ENCODE measurements at places on chromosomes 1 and 21.
A peak's percentile ranks its signal among the peaks of the same experiment; 100 is the strongest.

DNA sequence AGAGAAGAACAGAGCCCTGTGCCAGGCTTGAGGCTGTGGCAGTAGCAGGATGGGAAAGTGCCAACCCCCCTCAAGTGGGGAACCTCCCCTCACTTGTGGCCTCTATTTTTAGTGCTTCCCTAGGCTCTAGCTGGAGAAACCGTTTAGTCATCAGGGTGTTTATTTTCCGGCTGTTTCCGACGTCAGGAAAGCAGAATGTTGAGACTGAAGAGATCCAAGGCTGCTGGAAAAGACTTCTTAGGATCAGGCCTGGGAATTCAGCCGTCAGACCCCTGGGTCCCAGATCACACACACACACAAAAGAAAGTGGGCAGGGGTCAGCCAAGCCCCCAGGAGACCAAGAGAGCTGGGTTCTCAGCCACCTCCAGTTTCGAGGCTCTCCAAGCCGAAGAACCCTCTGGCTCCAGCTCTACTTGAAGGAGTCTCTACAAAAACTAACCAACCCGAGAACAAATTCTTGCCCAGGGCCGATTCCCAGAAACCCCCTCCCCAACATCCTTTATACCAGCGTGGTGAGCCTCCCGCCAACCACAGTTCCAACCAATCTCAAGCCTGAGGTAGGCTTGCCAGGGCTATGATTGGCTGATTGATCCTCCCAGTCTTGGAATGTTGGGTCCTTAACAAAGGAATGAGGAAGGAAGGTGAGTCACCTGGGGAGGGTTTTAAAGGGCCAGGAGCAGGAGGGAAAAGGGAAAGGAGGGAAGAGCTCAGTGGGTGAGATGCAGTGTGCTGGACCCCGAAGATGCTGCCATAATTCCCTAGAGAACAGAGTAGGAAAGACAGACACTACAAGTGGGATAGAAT lies 2.5 kb upstream of the MEF2D start:
- H3K36me3 ChIP-seq, result peaks cover 3% of the 10 kb centered on the region
- no peaks in the 10 kb centered on the region for H3K27me3 ChIP-seq
- H3K4me3 ChIP-seq, result no peak overlapping the region
- no peak for DNase-seq
- H3K27ac ChIP-seq, result peak overlapping the region; percentile 100

DNA sequence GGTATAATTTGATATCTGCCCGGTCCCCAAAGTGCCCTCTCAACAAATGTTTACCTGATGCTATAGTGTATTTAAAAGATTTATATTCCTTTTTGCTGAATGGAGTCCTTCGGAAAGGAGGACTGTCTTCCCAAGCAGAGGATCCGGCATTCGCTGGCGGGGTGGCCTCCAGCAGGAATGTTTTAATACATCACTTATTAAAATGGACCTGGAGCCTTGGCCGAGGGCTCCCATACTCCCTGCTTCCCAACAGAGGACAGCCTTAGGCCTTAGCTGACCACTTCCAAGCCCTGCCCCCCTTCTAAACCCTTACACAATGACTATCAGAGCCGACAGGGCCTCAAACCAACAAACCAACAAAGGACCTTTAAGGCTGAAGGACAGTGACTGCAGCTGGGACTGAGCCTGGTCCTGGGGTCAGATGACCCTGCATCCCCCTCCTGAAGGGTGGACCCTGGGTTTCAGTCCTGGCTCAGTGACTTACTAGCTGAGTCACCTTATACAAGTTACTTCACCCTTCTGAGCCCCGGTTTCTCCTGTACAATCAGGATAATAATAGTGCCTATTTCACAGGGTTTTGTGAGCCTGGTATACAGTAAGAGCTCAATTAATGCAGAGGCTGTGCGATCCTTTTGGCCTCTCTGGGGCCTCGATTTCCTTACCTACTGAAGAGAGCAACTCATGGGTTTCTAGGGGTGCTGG lies 5.6 kb downstream of the CAMK2N1 start:
- no peaks in the 10 kb centered on the region for H3K36me3 ChIP-seq
- no peak overlapping the region for H3K27ac ChIP-seq
- no peak for DNase-seq
- no peak overlapping the region for H3K4me3 ChIP-seq
- H3K4me1 ChIP-seq, result no peaks in the 10 kb centered on the region
- peaks cover 87% of the 10 kb centered on the region for H3K27me3 ChIP-seq

DNA sequence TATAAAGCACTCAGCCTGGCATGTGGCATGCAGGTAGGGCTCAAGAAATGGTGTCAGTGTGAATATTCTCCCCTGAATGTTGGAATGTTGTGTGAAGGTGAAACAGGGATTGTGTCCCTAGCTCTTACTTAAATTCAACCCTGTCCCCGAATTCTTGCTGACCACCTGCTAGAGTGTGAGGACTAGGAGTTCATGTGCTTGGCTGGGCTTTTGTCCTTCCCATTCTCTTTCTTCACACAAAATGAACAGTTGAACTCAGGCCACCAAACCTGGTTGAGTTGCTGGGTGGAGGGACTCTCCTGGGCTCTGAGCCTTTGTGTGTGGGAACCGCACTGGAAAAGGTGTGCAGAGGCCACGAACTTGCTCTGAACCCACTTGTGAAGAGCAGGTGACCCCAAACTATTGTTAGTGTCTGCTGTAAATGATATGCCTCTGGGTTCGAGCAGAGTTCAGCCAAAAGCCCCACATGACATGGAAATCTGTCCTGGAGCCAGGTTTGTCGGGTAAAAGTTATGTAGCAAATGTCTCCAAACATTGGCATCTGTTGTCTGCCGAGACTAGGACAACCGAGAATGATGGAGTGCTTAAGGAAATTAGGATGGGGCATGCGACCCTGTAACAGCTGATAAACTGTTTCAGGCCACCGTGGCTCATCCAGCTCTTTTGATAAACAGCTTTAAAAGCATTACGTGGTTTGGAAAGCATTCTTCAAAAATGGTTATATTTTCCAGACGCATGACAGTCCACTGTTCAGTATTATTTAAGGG lies 144.2 kb downstream of the DHRS3 start:
- no peak overlapping the region for H3K4me3 ChIP-seq
- no peaks in the 10 kb centered on the region for H3K27me3 ChIP-seq
- H3K36me3 ChIP-seq, result no peaks in the 10 kb centered on the region
- no peak for DNase-seq
- peaks cover 63% of the 10 kb centered on the region for H3K4me1 ChIP-seq

DNA sequence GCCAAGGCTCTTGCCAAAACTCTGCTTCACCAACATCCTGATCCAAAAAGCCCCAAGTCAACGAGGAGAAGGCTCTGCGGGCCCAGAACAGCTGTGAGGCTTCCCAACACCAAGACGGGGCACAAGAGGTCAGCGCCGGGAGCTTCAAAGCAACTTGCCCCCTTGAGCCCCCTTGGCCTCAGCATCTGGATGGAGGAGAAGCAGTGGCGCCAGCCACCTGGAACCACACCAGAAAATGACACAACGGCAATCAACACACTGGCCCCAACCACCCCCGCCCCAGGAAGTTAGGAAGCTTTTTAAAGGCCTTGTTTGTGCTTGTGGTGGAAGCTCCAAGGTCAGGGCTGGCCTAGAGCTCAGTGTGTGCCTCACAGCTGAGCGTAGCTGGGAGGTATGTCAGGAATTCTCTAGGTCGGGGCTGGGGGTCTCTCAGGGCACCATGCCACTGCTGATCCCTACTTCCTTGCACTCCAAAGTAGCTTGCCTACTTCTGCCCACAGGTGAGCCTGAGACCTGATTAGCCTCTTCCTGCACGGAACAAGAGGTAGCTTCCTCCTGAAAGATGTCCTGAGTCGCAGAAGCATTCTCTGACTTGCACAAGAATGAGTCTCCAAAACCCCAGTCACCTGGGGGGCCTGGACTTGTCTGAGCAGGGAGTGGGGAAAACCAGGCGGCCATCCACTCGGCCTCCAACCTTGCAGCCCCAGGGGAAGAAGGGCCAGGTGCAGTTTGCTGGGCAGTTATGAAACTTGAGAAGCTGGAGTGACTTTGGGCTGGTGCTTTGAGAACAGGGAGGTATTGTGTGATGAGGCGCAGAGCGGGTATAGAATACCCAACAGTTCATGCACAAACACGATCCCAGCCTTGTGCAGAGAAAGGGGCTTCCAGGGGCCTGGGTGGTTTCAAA lies 9.7 kb upstream of the SRP9 start:
- DNase-seq, result no peak
- H3K36me3 ChIP-seq, result no peaks in the 10 kb centered on the region
- peak overlapping the region; percentile 82 for H3K27ac ChIP-seq
- no peak overlapping the region for H3K4me3 ChIP-seq
- H3K27me3 ChIP-seq, result no peaks in the 10 kb centered on the region
- H3K4me1 ChIP-seq, result no peaks in the 10 kb centered on the region

Measured in thymus (tissue), 14 donors.